Esophagus squamous epithelium (tissue), 5 donors: ENCODE measurements at places on chromosomes 7 and 10. TPM values are rescaled to one million over a fixed set of nuclear protein-coding genes. Genes with fewer than 3 reads are reported as not detected.

SLC16A12 gene
- not detected for total RNA-seq

DNA sequence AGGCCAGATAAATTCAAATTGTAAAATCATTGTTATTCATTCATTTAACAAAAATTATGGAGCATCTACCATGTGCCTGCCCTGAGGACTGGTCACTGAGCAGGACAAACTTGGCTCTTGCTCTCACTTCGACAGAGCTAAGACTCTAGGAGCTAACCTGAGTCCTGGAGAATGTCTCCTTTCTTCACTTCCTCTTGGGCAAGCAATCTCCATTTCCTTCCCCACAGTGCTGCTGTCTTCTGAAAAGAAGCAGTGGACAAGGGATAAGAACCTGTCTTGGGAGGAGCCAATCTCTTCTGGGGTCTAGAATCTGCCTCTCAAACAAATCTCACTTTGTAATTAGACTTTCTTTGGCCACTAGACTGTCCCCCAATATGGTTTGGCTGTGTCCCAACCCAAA lies 76.2 kb upstream of the PLXNA4 start:
- DNase-seq = no peak

PON3 gene
- 1.9 TPM for total RNA-seq

GRCh38 chr7:38069052-38069451 lies 109.0 kb upstream of the STARD3NL start:
- DNase-seq = no peak

MYO1G gene
- total RNA-seq = 5.0 TPM

VWDE gene
- 0.87 TPM for total RNA-seq

- DNase-seq = no peak
Measured at GRCh38 chr7:99693427-99694200, 13.8 kb upstream of the CYP3A5 start.

DNA sequence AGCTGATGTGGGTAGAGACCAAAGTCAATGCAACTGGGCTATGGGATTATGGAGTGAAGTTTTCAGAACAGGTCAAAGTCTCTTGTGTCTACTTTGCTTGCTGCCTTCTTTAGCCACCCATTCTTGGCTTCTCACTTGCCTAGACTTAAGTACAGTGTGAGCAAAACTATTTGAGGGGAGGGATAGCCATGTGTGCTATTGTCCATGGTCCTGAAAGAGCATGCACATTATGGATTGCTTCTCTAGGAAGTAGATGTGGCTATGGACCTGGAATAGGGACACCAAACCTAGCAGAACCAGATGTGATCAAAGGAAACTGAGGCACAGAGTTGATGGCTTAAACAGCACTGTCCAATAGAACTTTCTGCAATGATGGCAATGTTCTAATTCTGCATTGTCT lies 81.9 kb upstream of the ZNF800 start:
- no peak for DNase-seq

- no peak for DNase-seq
Measured at GRCh38 chr7:79716329-79716728, 262.9 kb upstream of the MAGI2 start.

- DNase-seq = no peak
Measured at GRCh38 chr10:24128066-24128730, 80.7 kb upstream of the KIAA1217 start.

DNA sequence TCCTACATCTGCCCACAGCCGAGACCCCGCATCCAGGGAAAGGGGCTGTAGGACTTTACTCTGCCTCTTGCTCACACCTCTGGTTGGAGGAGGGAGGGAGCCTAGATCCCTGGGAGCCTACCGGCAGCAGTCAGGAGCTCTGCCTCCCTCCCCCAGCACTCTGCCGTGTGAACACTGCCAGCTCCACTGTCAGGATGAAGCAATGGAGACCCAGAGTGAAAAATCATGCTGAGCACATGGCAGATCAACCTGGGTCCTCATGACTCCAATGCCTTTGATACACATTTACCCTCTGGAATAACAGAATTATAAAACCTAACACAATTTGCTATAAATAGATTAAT lies 477.7 kb downstream of the TNS3 start:
- DNase-seq = no peak

SUFU gene
- total RNA-seq = 5.0 TPM

DNA sequence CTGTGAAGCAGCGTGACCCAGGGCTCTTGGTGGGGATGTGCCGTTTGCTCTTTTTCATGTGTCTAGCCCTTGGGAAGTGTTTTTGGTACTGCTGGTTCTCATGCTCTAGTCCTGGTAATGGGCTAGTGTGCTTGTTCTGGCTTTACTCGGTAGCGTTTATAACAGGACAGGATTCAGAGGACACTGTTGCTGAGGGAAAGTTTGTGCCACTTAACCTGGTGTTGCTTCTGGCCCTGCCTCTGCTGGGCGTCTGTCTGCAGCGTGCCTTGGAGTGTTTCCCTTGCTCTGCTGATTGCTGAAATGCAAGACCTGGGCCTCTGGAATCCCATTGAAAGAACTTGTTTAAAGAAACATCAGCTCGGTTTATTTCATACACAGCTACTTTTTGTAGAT lies 35.0 kb downstream of the INPP5A start:
- DNase-seq = no peak

- no peak for DNase-seq
Measured at GRCh38 chr10:133019191-133019590, 68.5 kb upstream of the ADGRA1 start.

DNA sequence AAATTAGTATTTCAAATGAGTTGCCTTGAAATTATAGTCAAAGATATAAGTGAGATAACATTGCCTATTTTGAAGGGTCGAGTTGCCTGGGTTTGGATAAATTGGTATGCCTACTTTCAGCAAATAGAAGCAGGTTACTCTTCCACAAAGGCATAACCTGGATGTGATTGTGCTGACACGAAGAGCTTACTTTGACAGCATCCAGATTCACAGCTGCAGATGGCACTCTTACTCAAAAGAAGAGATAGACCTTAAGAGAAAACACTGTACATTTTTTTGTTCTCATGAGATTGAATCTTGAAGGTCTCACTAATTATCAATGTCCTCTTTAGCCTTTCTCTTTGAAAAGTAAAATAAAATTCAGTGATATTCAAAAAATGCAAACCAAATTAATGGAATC lies 1338.7 kb downstream of the REEP3 start:
- DNase-seq = no peak

RPEL1 gene
- not detected for total RNA-seq

PLAC9 gene
- total RNA-seq = 22.1 TPM

- DNase-seq = no peak
Measured at GRCh38 chr10:25497246-25497645, 322.4 kb downstream of the GPR158 start.

TMEM273 gene
- 20.6 TPM for total RNA-seq

HTRA1 gene
- 16.1 TPM for total RNA-seq

CTAGE15 gene
- total RNA-seq = not detected

GIMAP1 gene
- 0.97 TPM for total RNA-seq

GIMAP4 gene
- total RNA-seq = 19.7 TPM

- DNase-seq = no peak
Measured at GRCh38 chr10:3702569-3702968, 82.4 kb downstream of the KLF6 start.

C1QL3 gene
- not detected for total RNA-seq

DNA sequence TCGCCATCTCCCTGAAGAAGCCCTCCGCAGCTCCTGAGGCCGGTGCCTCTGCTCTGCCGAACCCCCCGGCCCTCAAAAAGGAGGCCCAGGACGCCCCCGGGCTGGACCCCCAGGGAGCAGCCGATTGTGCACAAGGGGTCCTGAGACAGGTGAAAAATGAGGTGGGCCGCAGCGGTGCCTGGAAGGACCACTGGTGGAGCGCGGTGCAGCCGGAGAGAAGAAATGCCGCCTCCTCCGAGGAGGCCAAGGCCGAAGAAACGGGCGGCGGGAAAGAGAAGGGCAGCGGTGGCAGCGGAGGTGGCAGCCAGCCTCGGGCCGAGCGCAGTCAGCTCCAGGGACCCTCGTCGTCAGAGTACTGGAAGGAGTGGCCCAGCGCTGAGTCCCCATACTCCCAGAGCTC lies 85.1 kb upstream of the SH2B2 start:
- DNase-seq = no peak

DNA sequence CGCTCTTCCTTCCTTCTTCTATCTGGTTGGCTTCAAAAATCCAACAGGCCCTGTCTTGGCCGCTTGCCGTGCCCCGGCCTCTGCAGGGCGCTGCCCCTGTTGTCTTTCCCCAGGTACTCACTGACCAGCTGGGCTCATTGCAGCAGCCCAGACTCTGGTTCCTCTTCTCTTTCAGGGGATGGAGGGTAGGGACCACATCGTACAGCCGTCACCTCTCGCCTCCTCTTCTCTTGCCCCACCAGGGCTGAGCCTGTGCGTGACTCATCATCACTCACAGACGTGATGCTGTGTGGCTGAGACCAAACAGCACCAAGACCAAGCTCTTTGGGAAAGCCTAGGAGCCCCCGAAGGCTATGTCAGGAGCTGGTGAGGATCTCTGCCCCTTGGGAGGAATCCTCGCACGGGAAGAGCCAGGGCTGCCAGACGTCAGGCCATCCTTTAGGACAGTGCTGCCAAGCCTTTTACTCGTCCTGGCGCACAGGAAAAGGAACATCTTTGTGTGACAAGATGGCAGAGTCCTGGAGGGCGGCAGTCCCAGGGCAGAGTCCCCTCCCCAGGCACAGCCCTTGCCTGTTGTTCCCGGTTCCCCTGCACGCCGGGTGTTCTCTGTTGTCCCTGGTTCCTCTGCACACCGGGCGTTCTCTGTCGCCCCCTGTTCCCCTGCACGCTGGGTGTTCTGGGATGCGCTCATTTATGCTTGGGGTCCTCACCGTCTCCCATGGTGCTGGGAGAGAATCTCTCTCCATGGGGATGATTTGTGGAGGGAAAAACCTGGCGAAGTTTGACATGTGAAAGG lies 188.5 kb upstream of the SHH start:
- DNase-seq = no peak

AKR1C4 gene
- not detected for total RNA-seq

DNA sequence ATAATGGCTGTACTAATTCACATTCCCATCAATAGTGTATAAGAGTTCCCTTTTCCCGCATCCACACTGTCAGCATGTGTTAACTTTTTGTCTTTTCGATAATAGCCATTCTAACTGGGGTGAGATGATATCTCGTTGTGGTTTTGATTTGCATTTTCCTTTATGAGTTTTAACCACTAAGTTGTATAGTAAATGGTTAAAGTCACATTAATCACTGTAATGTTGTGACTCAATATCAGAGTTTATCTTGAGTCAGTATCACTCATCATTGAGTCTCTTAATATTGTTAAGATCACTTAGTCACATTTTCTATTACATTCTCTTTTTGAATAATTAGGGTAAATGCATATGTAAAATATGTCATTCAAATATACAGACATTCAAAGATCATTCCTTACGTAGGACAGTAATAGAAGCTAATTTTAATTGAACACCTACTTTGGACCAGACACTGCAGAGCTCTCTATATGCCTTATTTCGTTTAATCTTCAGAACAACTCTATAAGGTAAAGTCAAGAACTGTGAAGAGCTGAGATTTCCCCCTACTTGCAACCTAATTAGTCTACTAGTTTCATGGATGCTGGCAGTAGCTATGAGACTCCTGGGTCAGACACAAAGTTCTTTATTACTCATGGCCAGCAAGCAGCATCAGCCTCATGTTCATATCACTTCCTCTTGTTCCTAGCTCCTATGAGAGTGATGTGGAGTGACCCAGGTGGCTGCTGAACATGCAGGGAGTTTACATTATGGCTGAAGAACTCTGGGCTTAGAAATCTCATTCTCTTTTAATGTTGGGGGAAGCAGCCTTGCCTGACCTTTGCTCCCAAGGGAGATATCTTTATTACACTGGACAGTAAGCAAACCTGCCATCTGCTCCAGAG lies 30.5 kb downstream of the CREB5 start:
- no peak for DNase-seq

DNA sequence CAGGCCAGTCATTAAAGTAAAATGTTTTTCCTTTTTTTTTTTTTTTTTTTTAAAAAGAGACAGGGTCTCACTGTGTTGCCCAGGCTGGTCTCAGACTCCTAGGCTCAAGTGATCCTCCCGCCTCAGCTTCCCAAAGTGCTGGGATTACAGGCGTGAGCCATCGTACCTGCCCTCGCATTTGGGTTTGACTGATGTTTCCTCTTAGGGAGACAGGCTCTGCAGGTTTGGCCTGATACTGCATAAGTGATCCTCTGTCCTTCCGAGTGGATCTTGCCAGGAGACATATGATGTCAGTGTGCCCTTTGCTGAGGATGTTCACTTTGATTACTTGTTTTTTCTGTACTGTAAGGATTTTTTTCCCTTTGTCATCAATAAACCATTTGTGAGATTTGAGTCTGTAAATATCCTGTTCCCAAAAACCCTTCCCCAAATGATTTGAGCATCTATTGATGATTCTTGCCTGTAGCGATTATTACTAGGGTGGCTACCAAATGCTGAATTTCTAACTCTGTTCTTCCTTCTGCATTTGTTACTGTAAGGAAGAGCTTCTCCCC lies 19.7 kb downstream of the LIMK1 start:
- DNase-seq = no peak

EMX2 gene
- not detected for total RNA-seq

GRCh38 chr7:36244429-36244828 lies 91.4 kb downstream of the EEPD1 start:
- DNase-seq = no peak

DNA sequence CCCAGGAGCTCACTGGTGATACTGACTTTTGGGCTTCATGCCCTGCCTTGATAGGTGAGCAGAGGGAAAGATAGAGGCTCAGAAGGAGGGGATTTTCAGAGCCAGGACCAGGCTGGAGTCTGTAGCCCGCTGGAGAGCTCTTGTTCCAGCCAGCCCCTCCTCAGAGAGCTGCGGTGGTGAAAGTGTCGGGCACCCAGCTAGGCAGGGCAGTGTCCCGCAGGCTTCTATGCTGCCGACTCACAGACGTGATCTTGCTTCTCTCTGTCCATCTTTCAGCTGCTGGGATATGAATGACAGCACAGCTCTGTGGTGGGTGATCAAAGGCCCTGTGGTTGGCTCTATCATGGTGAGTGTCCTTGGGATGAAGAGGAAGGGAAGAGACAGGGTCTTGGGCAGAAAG lies 35.2 kb downstream of the ADCYAP1R1 start:
- no peak for DNase-seq

DNA sequence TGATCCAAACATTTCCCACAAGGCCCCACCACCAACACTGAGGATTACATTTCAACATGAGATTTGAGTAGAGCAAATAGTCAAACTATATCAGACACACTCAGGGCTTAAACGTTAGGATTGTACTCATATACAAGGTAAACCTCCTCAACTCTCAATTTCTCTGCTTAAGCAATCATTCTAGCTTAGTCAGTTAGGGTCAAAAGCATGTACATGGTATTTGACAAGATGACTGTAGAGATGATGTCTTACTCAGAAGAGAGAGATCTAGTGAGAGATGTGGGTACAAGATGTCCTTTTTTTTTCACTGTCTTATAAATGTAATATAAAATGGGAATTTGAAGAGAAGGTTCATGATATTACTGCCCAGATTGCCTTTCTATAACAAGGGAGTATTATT lies 270.1 kb downstream of the PRKG1 start:
- DNase-seq = no peak

ANKRD30A gene
- not detected for total RNA-seq

DNA sequence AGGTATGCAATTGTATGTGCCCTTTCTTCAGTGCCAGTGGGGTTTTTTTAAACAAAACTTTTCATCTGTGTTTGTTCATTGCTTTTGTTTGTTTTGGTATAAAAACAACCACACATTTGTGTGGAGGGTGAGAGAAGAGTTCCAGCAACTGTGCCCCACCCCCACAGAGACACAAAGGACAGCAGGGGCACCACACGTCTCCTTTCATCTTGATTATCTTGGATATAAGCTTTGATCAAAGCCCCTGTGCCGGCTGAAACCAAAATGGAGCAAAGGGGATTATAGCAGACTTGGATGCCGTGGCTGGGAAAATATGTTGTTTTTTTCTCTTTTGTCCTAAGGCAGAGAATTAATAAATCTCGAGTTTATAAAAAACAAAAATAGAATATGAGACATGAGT lies 111.8 kb upstream of the RSU1 start:
- DNase-seq = no peak

ANK3 gene
- total RNA-seq = 23.1 TPM
